Nasal cavity respiratory epithelium epithelial cell of viscerocranial mucosa (primary cell): ENCODE measurements at places on chromosomes 11 and 22. TPM values are rescaled to one million over a fixed set of nuclear protein-coding genes. Genes with fewer than 3 reads are reported as not detected.

Gene PRR14L
- 21.2 and 40.8 TPM in 2 replicates for total RNA-seq

Gene LMO2
- total RNA-seq = 0.34 and 0.93 TPM in 2 replicates

Gene CASP4
- total RNA-seq = 168 and 201 TPM in 2 replicates

Gene SCGB1A1
- total RNA-seq = not detected in 2 replicates

Gene PICK1
- 20.5 and 38.2 TPM in 2 replicates for total RNA-seq

Gene PIH1D2
- 0.50 and 0.68 TPM in 2 replicates for total RNA-seq

Gene P2RX6
- total RNA-seq = 0.34 and 0.57 TPM in 2 replicates

Gene CAVIN3
- total RNA-seq = 7.0 and 18.5 TPM in 2 replicates

Gene KRTAP5-1
- total RNA-seq = not detected in 2 replicates

Gene TIGD3
- total RNA-seq = under 0.01 TPM in 2 replicates

Gene SLC15A3
- total RNA-seq = under 0.01 and 0.85 TPM in 2 replicates

Gene TREH
- not detected in 2 replicates for total RNA-seq

Gene KRTAP5-10
- total RNA-seq = not detected in 2 replicates

Gene OR51E2
- not detected in 2 replicates for total RNA-seq
